Pulmonary artery endothelial cell (primary cell): ENCODE measurements at places on chromosomes 5 and 9. TPM values are rescaled to one million over a fixed set of nuclear protein-coding genes. Genes with fewer than 3 reads are reported as not detected.

The MSMP gene
- total RNA-seq: 8.5 and 23.2 TPM in 2 replicates

The EGFLAM gene
- 0.53 and 0.59 TPM in 2 replicates for total RNA-seq

The PCDHB14 gene
- 0.53 and 0.78 TPM in 2 replicates for total RNA-seq

The NEUROG1 gene
- total RNA-seq: not detected in 2 replicates

The SLC1A1 gene
- total RNA-seq: 17.4 and 24.0 TPM in 2 replicates

The MEGF10 gene
- 0.60 and 0.92 TPM in 2 replicates for total RNA-seq

The STKLD1 gene
- total RNA-seq: 0.46 and 0.81 TPM in 2 replicates

The DAB2 gene
- total RNA-seq: 72.7 and 100 TPM in 2 replicates

The ZNF483 gene
- total RNA-seq: 1.4 and 1.9 TPM in 2 replicates

The GABRA1 gene
- not detected in 2 replicates for total RNA-seq

The IFNW1 gene
- total RNA-seq: not detected in 2 replicates

The SLC36A3 gene
- total RNA-seq: not detected in 2 replicates

The SREK1IP1 gene
- total RNA-seq: 13.8 and 16.2 TPM in 2 replicates

The TPPP gene
- 0.18 and 0.20 TPM in 2 replicates for total RNA-seq
